NCI-H69 (cell line): ENCODE measurements at places on chromosomes 3 and 15.
A peak's percentile ranks its signal among the peaks of the same experiment; 100 is the strongest.

GRCh38 chr15:73078722-73079121 is 26.5 kb downstream of the NEO1 start:
- DNase-seq: no peak

DNA sequence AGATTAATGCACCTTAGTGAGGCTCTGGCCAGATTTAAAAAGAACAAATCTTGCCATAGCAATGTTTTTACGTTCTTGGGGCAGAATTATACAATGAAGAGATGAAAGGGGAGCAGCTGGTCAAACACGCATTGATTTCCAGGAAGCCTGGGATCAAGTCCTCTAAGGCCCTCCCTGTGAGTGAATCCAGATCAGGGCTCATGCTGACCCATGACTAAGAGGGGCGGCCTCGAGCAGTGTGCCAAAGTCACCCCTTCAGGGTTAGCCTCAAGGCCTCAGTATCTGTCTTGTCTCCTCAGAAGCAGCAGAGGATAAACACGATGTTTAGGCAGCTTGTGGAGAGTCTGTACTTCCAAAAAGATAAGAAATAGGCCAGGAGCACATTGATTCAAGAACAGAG is 9.3 kb upstream of the RBP1 start:
- DNase-seq: no peak

GRCh38 chr3:49500732-49501609 is 30.9 kb downstream of the DAG1 start:
- no peak for DNase-seq

GRCh38 chr3:72224804-72225509 is 440.0 kb upstream of the PROK2 start:
- peak; percentile 3 for DNase-seq

GRCh38 chr3:109944836-109945235 is 607.5 kb upstream of the DPPA4 start:
- no peak for DNase-seq

DNA sequence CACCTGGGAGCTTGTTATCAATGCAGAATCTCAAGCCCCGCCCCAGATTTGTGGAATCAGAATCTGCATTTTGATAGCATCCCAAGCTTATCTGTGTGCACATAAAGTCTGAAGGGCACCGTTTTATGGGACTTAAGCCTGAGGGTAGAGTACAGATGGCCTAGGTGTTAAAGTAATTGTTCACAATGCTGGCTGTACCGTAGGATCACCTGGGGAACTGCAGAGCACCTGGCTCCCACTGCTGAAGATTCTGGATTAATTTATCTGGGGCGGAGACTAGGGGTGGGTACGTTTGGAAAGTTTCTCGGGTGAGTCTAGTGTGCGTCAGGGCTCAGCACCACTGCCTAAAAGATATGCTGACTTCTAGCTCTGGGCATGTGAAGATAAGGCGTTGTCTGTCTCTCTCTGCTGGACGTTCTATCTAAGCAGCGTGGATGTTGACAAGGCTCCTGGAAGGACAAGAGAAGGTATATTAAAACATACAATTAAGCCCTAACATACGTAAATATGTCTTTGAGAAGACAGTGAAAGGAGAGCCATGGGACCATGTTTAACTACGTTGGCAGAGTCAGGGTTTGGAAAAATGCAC is 63.2 kb upstream of the RASGRP1 start:
- peak; percentile 71 for DNase-seq

- DNase-seq: peak; percentile 36
These were observed 13.1 kb downstream of the CCR5AS start for GRCh38 chr3:46393554-46394434.

- no peak for DNase-seq
These were observed 171.7 kb downstream of the RORA start for GRCh38 chr15:61057376-61057775.

DNA sequence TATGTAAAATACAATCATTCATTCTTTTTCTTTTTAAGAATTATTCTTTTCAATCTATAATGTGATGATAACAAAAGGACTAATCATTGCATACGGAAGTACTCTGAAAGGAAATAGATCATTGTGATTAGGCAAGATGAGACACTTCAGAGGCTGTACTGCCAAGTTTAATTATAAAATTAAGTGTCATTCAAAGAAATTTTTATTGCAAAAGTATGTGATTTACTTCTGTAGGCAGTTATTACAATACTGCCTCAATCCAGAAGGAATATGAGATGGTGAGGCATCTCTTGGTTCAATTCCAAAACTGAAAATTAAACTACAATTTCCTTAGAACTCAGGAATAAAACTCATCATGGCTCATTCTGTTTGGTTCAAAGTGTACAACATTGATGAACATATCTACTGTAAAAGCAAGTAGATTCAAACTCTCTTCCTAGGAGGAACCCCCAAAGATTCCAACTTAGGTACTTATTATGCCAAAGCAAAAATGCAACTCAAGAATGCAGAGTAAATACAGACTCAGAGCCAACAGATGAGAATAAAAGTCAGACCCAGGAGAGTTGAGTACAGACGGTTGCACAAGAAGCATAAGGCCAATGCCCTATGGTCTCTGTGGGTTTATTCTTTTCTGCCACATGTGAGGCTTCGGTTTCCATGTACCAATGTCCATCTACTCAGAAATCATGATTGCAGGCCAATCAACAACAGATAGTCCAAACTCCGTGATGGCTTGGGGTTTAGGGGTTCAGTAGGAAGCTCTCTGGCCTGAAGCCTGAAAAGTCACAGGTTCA is 118.5 kb upstream of the WNT5A start:
- no peak for DNase-seq

GRCh38 chr3:16132928-16133327 is 41.6 kb upstream of the GALNT15 start:
- DNase-seq: peak; percentile 12

DNA sequence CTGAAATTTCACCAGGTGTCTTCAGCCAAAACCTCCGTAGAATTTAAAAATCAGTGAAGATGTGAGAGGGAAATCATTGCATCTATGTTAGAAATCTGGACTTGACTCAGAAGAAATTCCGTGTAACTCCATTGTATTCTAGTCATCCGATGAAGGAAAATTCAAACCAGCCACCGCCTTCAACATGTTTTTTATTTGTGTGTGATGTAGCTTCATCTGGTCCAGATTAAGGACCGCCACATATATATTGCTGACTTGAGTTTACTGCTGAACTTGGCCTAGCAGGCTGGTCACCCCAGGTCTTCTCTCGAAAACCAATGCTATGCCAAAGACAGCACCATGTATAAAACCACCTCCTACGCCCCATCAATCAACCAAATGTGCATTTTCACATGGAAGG is 120.9 kb downstream of the FOXP1 start:
- no peak for DNase-seq

- DNase-seq: peak; percentile 10
These were observed 25.2 kb downstream of the EOMES start for GRCh38 chr3:27696906-27697305.

DNA sequence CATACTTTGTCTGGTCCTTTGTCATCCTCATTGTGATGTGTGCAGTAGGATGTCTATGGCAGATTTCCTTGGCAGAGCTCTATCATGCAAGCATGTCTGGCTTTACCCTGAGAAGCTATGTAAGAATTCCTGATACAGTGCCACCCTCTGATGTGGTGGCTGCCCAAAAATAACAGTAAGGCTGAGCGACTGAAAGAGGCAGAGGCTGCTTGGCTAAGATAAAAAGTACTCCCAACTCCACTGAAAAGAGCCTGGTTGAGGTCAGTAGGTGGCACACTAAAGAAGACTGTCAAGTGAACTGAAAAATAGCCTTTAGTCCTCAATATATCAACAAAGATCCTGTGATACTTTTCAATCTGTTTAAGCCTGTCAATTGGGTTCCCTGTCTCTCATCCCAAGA is 31.7 kb downstream of the BTLA start:
- no peak for DNase-seq

DNA sequence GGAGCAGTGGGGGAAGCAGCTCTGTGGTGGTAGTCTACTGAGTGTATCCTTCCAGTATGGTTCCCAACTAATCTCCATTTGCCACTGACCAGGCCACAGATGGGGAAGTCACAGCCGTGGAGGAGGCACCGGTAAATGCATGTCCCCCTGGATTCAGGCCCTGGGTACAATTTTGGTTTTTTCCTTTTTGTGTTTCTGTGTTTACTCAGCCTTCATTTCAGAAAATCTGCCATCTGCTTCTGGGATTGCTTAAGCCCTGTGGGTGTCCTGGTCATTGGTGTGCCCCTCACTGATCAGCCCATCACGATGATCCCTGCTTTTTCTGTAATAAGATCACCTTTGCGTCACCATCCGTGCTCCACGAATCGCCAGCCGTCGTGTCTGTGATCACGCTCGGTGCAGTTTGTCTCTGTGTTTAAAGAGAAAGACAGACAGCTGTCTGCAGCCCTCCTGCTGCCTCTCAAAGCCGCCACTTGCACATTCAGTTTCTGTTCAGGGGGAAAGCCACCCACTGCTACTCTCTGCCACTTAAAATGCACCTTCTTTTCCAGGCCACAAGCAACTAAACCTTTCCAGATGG is 68.9 kb downstream of the DNASE1L3 start:
- DNase-seq: peak; percentile 74

GRCh38 chr3:155026999-155027591 is 53.0 kb upstream of the MME start:
- no peak for DNase-seq
